ENCODE measurements at places on chromosomes 11 and 22.
A peak's percentile ranks its signal among the peaks of the same experiment; 100 is the strongest.

DNA sequence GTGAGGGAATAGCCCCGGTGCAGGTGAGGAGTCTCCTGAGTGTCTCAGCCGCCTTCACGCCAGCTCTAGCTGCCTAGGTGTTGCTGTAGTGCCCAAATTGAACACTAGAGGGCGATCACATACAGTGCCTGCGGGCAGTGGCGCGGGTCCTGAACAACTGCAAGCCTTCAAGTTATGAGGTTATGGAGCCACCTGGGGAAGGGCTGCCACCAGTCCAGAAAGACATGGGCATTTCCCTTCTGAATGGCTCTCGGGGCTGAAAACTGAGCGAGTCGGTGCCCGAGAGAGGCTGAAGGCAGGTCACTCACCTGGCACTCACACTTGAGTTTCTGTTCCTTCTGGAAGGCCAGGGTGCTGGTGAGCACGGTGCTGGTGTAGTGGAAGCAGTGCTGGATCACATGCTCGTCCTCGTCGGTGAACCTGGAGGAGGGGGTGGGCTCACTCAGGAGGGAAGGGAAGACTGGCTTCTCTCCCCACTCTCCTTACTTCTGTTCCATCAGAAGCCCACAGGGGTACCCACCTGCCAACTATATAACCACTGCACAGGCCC is 88.4 kb downstream of the PDE2A start:
- DNase-seq, result peak; percentile 80

DNA sequence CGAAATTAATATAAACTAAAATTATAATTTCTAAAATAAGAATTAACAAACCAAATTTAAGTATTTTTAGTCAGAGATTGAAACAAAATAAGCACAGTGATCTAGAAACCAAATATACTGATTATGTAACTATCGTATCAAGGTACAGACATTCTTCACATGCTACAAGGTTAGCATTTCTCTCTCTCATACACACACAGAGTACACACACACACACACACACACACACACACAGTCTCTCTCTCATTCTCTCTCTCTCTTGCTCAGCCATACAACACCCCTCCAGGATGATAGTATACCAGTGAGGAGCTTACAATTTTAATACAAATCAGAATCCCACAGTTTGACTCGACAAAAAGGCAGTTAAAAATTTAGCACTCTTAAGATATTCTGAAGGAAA is 66.0 kb downstream of the RDX start:
- no peak for DNase-seq

DNA sequence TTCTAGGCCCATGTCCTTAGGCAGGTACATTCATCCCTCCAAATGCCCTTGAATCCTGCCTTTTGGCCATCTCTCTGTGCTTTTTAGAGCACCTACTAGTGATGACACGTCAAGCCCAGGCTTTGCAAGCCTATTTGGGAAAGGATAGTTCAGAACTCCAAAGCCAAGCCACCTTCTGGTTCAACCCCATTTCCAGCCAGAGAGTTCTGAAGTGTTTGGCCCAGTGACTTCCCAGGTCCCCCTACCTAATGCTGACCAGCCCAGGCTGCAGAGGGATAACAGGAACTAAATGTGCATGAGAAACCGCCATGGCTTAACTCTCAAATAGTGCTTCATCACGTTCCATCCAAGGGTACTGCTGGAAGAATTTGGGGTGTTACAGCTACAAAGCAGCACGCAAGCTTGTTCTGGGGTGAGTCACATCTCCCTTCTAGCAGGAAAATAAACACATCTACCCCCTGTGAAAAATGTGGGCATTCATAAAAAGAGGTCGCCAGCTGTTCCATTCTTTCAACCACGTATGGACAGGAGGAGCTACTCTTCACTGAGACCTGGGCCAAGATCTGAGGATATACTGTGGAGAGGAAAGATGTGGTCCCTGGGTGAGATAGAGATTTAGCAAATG is 2.0 kb upstream of the FXYD6 start:
- no peak for DNase-seq

- no peak for DNase-seq
These were observed 733.5 kb downstream of the BRD1 start for GRCh38 chr22:49094151-49094550.

DNA sequence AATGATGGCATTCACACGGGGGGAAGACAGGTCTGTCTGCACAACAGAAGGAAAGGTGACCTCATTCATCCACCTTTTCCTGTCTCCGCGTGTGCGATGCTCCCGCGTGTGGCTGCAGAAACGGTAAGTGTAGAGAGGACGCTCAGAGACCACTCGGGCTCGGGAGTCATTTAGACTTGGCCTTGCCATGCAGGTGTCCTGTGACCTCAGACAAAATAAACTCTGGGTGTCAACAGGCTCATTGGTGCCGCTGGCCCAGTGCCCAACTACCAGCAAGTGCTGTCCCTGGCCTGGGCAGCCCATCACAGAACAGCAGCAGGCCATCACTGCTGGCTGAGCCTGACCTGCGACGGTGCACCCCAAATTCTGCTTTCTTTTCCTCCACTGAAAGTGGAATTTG is 48.1 kb upstream of the ARFGAP3 start:
- DNase-seq, result no peak

- DNase-seq, result no peak
These were observed 25.2 kb upstream of the NECTIN1 start for GRCh38 chr11:119754199-119754598.

GRCh38 chr11:70473873-70474690 is 75.8 kb downstream of the CTTN start:
- no peak for DNase-seq

DNA sequence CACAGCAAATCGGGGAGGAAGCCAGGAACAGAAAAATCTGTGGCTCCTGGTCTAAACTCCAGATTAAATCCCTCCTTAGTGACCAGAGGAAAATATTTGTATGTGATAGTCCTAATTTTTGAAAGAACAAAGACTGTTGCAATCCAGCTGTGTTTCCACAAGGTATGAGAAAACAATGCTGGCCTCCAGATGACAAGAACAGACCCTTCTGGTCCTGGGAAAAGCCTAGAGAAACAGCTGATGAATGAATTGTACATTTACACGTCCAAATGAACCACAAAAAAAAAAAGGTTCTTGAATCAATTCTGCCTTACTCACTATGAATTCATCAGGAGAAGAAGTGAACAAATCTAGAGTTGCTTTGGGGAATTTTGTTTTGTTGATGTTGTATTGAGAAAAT is 63.7 kb downstream of the ETS1 start:
- DNase-seq, result no peak

DNA sequence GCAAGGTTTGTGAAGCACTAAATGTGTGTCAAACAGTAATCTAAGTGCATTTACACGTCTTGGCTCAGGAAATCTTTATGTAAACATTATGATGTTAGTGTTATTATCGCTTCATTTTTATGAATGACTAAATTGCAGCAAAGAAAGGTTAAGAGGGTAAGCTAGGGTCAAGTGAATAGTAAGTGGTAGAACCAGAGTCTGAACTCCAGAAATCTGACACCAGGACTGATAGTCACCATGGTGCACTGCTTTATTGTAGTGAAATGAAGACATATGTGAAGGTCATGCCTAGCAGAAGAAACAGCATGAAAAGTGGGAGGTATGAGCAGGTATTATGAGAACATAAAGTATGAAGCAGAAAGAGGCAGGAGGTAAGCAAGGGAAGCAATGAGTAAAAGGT is 368.7 kb upstream of the TENM4 start:
- DNase-seq, result no peak

GRCh38 chr11:117380676-117381075 is 53.0 kb downstream of the CEP164 start:
- no peak for DNase-seq

- no peak for DNase-seq
These were observed 5.4 kb upstream of the KCNJ4 start for GRCh38 chr22:38460426-38460840.

DNA sequence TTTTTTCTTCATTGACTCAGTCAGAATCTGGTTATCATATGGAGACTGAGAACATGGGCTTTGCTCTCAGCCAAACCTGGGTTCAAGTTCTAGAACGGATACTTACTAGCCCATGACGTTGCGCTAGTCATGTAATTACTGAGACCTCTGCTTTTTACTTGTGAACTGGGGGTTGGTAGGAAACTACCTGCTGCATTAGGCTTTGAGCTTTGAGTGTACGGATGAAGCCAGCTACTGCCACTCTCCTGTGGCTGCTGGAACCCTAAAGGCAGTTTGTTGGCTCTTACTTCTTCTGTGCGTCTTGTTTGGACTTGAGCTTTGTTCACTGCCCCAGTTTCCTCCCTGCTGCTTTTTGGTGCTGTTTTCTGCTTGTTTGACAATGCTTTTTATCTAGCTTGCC is 18.1 kb downstream of the PPP6R2 start:
- no peak for DNase-seq

- no peak for DNase-seq
These were observed 39.2 kb downstream of the KDM2A start for GRCh38 chr11:67158221-67158620.

- DNase-seq, result no peak
These were observed 21.0 kb upstream of the MIEF1 start for GRCh38 chr22:39481054-39481453.

- no peak for DNase-seq
These were observed 6.2 kb downstream of the FAM227A start for GRCh38 chr22:38649841-38650522.

- DNase-seq, result no peak
These were observed 13.9 kb downstream of the IFITM10 start for GRCh38 chr11:1736447-1736992.

DNA sequence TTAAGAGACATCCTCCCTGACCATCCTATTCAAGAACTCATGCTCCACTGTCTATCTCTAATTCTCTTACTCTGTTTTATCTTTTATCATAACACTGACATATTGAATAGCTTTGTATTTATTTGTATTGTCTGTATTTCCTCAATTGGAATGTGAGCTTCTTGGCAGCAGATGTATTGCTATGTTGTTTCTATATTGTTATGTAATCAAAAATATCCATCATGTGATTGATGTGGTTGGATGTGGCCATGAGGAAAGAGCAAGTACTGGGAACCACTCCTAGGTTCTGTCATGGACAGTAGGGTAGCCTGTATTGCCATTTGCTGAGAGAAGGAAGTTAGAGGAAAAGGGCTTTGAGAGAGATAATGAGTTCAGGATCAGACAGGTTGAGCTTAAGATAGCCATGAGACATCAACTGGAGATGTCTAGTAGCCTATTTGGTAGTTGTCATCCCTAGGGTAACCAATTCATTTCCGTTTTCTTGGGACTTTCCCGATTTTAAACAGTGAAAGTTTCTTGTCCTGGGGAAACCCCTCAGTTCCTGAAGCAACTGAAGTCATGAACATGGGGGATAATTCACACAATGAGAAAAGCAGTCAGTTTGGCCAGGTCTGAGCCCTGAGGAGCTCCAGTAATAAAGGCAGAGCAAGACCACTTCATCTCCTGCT is 404.5 kb downstream of the INSC start:
- DNase-seq, result no peak

DNA sequence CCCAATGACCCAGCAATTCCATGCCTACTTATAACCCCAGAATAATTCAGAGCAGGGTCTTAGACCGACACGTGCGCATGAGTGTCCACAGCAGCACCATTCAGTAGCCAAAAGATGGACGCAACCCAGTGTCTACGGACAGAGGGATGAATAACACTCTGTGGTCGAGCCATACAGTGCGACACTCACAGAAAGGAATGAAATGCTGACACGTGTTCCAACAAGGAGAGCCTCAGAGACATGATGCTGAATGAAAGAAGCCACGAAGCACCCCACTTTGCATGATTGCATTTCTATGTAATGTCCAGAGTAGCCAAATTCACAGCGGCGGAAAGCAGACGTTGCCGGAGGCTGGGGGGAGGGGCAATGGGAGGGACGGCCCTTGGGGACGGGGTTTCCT is 134.4 kb downstream of the CTTN start:
- DNase-seq, result no peak

GRCh38 chr11:102263379-102264003 is 53.8 kb upstream of the BIRC3 start:
- no peak for DNase-seq

- no peak for DNase-seq
These were observed 6.9 kb upstream of the B3GNT6 start for GRCh38 chr11:77027275-77027674.

DNA sequence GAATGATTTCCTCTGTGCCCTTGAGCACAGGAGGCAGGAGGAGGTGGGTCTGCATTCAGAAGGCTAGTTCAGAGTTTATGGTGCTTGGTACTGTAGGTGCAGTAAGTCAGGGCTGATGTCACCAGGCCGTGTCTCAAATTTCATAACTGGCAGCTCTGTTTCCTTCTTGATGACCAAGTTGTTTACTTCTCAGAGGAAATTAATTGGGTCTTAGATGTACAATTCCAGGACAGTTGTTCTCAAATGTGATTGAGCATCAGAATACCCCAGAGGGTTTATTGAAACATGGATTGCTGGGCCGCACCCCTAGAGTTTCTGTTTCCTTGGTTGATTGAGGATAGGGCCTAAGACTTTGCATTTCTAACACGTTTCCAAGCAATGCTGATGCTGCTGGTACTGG is 6.2 kb downstream of the AMOTL1 start:
- DNase-seq, result no peak

- peak; percentile 86 for DNase-seq
These were observed 5.3 kb upstream of the GALR3 start for GRCh38 chr22:37817705-37818408.

DNA sequence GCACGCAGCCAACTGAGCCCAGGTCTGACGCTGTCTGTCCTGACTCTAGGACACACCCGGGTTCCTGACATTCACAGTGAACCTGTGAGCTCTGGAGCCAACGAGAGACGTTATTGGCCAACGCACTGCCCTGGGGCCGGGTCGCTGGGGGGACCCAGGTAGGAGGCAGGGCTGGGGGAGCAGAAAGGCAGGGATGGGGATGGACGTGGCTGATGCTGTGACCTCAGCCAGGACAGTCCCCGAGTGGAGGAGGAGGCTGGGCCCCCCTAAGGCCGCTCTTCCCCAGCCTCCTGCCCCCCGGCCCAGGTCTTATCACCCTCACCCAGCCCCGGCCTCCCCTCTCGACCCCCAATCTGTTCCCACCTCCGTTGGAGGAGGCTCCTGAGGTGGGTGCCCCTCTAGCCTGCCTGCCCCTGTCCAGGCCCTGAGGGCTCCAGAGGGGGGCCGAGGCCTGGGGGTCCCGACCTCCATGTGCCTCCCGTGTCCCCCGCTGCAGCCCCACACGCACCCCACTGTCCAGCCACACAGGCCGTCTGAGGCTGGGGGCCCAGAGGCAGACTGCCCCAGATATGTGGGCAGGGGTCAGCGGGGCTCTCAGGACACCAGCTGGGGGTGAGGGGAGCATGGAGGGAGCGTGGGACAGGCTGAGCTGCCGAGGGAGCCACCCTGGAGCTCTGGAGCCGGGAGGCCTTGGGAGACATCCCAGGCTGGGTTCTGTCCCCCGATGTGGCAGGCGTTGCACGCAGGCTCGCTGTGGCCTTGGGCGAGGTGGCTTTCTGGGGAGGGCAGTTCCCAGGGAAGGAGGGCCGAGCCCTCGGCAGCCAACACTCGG is 29.2 kb upstream of the MUC5AC start:
- peak; percentile 14 for DNase-seq

All from activated CD8-positive, alpha-beta memory T cell treated with anti-CD3 and anti-CD28 coated beads, Interleukin-2, amount 50 U/mL, for 4 hours (primary cell).